NCI-H1417 (cell line): ENCODE measurements at places on chromosomes 7 and 10.
A peak's percentile ranks its signal among the peaks of the same experiment; 100 is the strongest.

GRCh38 chr7:30023524-30023923 lies 3.0 kb downstream of the FKBP14 start:
- DNase-seq, result no peak

- DNase-seq, result no peak
These were observed 684.6 kb downstream of the MAGI2 start for GRCh38 chr7:78768859-78769258.

DNA sequence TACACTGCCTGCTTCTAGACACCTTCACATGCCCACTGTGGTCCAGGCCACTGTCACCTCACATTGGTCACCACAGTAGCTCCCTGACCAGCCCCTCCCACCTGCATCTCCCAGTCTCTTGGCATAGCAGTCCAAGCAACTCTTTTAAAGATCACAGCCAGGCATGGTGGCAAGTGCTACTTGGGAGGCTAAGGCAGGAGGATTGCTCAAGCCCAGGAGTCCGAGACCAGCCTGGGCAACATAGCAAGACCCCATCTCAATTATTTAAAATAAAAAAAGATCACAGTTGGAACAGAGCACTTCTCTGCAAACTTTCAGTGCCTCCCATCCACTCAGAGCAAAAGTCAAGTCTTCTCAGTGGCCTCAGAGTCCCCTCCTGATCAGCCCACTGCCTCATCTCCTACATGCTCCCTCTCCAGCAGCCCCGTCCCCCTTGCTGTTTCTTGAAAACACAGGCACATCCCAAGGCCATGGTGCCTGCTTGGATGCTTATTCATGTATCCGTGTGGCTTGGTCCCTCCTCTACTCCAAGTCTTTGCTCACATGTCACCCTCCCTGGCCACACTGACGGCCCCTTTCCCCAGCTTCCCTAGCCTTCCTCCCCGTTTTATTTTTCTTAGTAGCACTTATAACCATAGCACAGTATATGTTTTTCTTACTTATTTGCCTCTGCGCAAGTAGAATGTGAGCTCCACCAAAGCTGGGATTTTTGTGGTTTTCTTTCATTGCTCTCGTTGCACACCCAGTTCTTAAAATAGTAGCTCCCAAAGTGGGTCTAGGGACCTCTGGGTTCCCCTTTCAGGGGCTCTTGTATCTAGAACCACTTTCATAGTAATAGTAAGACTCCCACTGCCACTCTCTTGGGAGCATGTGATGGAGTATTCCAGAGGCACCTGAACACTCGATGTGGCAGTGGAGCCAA lies 19.5 kb downstream of the TSPAN15 start:
- no peak for DNase-seq

- DNase-seq, result no peak
These were observed 6.0 kb upstream of the CFAP46 start for GRCh38 chr10:132948351-132948750.

DNA sequence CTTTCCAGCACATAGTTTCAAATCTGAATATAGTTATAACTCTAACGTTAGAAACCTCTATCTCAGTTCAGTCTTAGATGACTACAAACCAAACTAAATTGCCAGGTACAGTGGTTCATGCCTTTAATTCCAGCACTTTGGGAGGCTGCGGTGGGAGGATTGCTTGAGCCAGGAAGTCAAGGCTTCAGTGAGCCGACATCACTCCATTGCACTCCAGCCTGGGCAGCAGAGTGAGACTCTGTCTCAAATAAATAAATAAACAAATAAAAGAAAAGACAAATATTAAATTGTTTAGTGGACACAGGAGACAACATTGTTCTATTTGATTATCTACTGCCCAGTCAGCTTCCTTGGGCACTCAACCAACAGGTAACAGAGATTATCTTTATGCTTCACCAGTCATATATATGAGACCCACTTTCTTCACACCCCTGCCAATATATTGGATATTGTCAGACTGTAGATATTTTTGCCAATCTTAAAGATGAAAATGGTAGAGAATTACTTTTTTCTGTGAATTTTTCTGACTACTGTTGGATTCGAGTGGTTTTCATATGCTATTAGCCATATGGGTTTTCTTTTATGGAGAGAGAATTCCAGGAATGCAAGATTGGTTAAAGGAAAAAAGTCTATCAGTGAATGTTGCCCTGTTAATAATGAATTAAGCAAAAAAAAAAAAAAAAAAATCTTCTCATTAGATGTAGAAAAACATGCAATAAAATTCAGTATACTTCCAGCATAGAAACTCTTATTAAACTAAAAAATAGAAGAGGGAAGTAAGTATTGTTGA lies 16.0 kb downstream of the HDAC9 start:
- no peak for DNase-seq

GRCh38 chr10:106863549-106863948 lies 301.0 kb downstream of the SORCS1 start:
- no peak for DNase-seq

- DNase-seq, result peak; percentile 87
These were observed 566 bp downstream of the MAD1L1 start for GRCh38 chr7:2231992-2232765.

DNA sequence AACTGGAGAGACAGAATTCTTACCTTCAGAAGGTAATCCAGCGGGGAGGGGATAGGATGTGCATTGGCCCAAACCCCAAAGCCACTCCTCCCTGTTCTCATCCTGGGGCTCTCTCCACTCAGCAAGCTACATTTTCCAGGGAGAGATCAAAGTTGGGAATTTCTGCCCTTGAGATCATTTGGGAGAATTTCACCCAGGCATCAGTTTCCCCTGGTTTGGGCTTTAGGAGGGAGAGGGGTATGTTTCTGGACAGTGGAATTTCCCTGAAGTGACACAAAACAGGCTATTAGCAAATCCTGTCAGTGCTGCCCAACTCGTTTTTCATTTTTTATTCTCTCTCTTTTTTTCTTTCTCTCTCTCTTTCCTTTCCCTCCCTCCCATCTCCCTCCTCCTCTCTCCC lies 35.7 kb downstream of the CYP17A1 start:
- DNase-seq, result no peak

- DNase-seq, result no peak
These were observed 182.4 kb downstream of the PLXNA4 start for GRCh38 chr7:132393789-132394261.

GRCh38 chr7:55593515-55594318 lies 21.4 kb upstream of the VOPP1 start:
- DNase-seq, result peak; percentile 70

GRCh38 chr7:106535234-106535932 lies 125.6 kb downstream of the CCDC71L start:
- no peak for DNase-seq

- DNase-seq, result no peak
These were observed 43.6 kb upstream of the SMNDC1 start for GRCh38 chr10:110348336-110348735.

DNA sequence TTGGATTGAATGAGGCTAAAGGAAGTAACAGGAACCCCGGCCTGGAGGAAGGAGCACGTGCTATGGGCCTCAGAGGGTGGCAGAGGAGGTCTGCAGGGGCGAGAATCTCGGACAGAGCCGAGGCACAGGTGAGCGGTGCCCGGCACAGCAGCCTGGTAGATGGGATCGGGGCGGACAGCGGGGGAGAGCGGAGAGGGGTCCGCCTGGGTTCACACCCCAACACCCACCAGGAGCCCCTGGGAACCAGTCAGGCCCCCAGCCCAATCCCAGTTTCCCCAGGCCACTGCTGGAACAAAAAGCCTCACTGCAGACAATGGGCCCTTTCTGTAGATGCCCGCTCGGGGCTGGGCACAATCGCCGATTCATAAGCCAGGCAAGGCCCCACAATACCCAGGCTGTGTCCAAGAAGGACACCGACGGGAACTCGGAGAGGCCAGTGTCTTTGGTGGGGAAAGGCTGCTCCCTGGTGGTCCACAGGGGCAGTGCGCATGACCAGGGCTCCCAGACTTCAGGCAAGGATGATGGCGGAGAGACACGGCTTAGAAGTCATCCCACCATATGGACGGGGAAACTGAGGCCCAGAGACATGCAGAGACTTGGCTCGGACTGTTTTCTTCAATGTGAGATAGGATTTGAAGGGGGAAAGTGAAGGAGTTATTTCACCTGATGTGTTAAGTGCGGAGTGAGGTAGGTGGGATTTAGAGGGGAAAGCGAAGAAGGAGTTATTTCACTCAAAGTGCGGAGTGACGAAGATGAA lies 106.9 kb upstream of the GPR26 start:
- DNase-seq, result peak; percentile 49

DNA sequence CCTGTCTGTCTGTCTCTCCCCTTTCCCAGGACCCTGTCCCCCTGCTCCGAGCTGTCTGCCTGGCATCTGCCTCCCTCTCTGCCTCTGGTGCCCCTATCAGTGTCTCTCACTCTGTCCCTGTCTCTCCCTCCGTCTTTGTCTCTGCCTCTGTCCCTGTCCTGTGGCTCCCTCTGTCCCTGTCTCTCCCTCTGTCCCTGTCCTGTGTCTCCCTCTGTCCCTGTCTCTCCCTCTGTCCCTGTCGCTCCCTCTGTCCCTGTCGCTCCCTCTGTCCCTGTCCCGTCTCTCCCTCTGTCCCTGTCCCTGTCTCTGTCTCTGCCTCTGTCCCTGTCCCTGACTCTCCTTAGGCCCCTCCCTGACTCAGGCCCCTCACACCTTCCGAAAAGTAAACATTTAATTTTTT lies 75.0 kb upstream of the PAX2 start:
- no peak for DNase-seq

- no peak for DNase-seq
These were observed 24.9 kb upstream of the TNRC18 start for GRCh38 chr7:5448378-5449037.

DNA sequence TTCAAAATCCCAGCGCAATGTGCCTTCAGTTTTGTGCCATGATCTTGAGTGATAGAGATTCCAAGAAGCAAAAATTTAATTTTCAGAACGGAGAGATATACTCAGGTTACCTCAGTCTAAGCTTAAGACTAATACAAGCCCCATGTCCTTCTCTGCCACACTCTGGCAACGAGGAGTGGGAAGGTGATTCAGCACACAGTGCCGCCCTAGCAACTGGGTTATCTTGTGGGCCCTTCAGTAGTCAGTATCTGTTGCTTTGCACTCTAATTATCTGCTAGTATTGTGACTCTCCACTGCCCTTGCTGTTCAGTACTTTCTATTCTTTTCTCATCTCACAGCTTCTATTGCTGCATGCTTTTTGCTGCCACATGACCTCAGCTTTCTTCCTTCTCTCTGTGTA lies 39.2 kb upstream of the MKLN1 start:
- no peak for DNase-seq

DNA sequence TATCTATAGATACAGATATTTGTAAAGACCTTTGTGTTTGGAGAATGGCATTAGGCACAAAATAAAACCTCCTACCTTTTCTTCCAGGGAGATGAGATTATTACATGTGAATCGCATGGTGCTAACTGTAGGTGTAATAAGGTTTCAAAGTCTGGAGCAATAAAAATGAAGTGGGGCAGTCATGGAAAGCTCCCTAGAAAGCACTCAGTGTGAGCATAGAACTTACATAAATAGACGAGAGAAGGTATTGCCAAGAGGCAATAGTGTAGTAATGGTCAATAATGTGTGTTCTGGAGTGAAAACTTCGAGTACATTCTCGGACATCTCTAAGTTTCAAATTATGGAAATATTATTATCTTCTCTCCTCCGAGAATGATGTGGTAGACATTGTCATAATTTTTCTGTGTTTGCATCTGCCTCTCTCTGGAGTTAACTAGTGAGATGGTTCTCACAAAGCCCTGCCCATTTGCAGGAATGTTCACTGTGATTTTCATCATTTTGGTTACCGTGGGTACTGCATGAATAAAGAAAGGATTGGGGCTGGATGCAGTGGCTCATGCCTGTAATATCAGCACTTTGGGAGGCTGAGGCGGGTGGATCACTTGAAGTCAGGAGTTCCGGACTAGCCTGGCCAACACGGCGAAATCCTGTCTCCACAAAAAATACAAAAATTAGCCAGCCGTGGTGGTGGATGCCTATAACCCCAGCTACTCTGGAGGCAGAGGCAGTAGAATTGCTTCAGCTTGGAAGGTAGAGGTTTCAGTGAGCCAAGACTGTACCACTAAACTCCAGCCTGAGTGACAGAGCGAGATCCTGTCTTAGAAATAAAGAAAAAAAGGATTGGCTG lies 10.6 kb downstream of the VIM start:
- DNase-seq, result no peak

GRCh38 chr10:33151344-33151864 lies 183.1 kb downstream of the NRP1 start:
- no peak for DNase-seq

DNA sequence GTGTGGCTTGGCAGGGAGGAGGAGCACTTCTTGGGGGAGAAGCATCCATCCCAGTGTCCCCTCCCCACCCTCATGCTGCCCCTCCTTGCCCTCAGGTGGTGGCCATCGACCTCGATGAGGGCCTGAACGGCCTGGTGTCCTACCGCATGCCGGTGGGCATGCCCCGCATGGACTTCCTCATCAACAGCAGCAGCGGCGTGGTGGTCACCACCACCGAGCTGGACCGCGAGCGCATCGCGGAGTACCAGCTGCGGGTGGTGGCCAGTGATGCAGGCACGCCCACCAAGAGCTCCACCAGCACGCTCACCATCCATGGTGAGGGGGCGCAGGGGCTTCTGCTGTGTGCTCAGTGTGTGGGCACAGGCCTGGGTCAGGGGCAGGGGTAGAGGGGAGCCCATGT lies 14.8 kb downstream of the C10orf105 start:
- DNase-seq, result no peak

DNA sequence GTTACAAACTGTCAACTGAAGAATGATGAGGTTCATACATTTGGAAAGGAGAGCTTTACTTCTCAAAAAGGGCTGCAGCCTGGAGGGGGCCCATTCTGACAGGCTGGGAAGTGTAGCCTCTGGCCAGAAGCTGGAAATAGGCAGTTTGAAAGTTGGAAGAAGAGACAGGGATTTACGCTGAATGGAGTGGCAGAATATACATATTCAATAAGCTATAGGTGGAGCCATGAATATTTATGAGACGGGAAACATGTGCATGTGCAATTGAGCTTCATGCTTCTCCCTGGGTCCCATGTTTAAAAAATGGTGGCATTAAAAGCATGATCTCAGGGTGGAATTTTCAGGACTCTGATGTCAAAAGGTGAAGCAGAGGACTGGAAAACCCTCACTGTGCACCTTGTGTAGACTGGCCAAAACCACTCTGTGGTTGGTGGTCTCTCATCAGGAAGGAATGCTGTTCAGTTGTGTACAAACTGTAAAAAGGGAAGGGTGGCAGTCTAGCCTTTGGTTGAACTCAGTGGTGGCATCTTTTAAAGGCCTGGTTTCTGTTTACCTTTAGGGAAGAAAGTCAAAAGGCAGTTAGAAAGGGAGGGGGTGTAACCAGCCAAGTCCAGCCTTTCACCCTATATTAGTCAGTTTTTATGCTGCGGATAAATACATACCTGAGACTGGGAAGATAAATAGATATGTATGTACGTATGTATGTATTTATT lies 7.2 kb upstream of the ACTR3B start:
- DNase-seq, result no peak

- DNase-seq, result no peak
These were observed 3.7 kb downstream of the SEMA4G start for GRCh38 chr10:100972904-100973535.

- no peak for DNase-seq
These were observed 44.4 kb downstream of the JAKMIP3 start for GRCh38 chr10:132110111-132110521.

DNA sequence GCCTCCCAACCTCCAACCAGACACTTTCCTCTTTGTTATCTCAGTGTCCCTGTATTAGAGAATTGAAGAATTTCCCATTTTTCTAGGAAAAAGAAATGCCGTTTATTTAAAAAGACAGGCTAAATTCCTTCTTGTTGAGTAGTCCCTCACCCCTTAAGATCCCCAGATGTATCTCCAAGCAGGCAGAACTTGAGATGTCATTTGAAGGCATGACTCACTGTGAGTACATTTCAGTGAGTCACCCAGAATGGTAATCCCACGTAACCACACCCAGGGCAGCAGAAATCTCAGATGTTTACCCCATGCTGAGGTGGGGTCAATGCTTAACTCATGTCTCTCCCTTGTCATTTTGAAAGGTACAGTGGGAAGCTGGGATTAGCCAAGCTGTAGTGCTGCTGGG lies 4.4 kb downstream of the ZNF655 start:
- DNase-seq, result no peak
